ENCODE measurements at places on chromosomes 2 and 18.
A peak's percentile ranks its signal among the peaks of the same experiment; 100 is the strongest.

GRCh38 chr2:240820607-240821428 lies 799 bp upstream of the KIF1A start:
- no peak for DNase-seq

DNA sequence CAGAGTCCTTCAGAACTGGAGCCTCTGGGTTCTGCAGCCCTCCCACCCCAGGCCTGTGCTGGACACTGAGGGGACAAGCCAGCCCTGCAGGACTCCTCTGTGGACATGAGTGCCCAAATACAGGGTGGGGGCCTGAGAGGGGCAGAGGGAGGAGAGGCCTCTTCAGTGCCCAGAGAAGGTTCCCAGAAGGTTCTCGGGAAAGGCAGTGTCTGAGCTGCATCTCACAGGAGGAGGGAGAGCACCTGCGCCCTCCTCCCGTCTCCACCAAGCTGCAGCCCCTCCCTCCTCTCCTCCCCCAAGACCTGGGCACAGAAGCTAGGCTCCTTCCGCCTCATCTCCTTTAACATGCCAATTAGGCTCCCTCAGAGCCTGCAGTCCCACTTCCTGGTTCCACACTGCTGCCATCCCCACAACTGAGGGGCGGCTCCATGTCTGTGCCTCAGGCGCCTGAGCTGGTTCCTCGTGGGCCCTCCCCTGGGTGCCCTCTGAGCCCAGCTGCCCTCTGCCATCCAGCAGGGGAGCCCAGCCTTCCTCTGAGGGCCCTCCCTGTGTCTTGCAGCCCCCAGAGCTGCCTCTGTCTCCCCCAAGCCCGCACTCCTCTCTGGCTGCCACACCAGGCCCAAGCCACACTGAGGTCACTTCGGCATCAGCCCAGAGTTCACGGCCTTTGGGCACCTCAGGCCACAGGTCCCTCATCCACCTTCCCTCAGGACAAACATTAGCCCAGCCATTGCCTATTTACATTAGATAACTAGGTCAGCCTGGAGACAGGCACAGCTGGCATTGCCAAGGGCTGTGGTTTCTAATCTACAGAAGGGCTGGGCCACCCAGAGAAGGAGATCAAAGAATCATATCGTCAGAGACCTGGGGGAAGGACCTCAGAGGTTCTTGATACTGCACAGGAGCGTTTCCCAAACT lies 28.9 kb downstream of the KCNK3 start:
- DNase-seq, result no peak

DNA sequence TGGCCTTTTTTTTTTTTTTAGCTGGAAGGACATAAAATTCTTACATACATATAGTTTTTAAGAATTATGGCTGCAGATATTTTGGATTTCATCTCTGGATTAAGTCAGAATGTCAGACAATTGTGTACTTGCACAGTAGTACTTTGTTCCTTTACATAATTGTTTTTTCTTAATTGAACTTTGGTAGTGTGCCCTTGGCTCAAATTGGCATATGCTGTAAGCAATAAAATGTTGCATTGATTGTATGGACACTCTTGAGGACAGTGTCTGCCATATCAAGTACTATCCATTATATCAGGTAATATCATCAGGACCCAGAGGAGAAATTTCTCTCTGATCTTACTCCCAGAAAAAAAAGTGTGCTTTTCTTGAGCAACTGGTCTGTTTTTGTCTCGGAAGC lies 15.3 kb downstream of the ZC3H6 start:
- DNase-seq, result no peak

DNA sequence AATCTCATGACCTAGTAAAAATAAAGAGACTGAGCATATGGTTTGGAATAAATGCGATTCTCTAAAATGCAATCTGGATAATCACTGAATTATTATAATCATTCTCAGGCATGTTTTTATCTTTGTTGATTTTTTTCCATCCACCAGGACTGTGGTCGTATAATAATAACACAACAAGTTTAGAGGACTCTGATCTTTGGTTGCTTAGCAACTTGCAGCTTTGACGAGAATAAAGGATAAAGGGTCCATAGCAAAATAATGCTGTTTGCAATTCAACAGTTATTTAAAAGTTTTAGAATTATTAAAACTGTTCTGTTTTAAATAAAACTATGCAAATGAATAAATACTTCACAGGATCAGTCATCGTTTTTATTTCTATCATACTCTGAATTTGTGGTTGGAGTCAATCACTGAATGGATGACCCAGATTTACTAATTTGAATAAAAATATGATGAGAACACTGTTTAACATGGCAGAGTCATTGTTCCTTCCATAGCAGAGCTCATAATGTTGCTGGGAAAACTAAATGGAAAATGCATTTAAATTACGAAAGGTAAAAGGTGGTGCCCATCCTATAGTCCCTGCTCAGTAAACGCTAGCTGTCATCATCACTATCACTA lies 29.3 kb downstream of the DNER start:
- no peak for DNase-seq

DNA sequence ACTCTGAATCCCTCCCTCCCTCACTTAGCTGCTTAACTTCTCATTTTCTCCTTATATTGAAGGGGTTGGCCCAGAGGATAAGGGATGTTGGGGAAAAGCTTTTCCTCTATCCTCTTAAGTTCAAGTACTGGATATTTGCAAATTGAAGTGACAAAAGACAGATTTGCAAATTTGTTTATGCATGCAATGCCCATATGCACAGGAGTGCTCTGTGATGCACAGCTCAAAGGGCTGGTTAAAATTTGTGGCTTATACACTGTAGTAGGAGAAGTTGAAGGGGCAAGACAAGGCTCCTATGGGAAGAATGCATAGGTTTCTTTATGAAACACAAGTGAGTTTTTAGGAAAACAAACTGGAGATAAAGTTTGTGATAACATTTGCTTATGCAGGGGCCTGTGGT lies 8.4 kb upstream of the MSH6 start:
- no peak for DNase-seq

GRCh38 chr2:3725458-3726250 lies 22.3 kb downstream of the DCDC2C start:
- peak; percentile 16 for DNase-seq

- peak; percentile 97 for DNase-seq
Observed at GRCh38 chr2:195898505-195899191, 170.0 kb downstream of the DNAH7 start.
